HepG2 (cell line): ENCODE measurements at places on chromosomes 5 and 9.

- no peak for DNase-seq
Observed at GRCh38 chr5:10457682-10458574, 16.2 kb downstream of the ROPN1L start.

- DNase-seq: no peak
Observed at GRCh38 chr9:97873425-97873824, 20.4 kb downstream of the FOXE1 start.

DNA sequence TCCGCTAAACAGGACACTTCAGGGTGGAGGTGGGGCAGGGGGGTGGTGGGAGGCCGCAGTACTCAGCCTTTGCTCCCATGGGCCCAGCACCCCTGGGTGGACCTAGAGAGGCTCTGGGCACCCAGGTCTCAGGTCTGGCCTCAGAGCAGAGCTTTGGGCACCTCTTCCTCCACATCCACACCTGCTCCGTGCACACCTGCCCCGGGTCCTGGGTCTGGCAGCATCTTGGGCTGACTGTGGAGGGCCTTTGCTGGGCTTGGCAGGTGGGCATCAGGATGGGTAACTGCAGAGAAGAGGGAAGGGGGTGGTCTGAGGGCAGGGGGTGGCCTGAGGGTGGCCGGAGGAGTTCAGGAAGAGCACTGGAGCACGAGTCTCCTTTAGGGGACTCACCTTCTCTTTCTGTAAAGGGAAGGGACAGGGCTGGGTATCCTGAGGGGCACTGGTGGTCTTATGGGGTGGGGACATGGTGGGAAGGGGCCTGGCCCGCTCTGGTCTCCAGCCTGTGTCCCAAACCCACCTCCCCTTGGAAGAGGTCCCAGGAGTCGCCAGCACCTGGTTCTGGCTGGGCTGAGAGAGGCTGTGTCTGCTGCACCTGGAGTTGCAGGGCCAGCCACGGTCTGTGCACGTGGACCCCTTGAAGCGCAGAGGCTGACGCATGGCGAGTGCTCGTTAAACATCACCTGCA, 106.7 kb upstream of the IER5L start:
- no peak for DNase-seq

DNA sequence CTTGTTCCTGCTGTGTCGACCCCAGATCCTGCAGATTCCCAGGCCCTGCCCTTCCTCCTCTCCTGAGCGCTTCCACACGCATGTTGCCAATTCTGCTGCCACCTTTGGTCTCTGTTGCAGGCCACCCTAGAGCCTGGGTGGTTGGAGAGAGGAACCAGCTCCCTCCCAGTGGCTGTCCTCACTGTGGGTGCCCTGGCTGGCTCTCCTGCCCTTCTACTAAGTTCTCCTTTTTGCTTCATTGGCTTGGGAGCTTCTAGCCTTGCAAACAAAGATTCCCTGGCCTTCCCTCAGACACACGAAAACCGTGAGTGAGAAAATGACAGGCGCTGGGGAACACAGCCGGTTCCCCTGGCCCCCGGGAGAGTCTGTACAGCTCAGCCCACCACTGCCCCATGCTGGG, 14.2 kb upstream of the NCS1 start:
- DNase-seq: no peak

- no peak for DNase-seq
Observed at GRCh38 chr9:13179257-13179656, 100.2 kb downstream of the MPDZ start.

DNA sequence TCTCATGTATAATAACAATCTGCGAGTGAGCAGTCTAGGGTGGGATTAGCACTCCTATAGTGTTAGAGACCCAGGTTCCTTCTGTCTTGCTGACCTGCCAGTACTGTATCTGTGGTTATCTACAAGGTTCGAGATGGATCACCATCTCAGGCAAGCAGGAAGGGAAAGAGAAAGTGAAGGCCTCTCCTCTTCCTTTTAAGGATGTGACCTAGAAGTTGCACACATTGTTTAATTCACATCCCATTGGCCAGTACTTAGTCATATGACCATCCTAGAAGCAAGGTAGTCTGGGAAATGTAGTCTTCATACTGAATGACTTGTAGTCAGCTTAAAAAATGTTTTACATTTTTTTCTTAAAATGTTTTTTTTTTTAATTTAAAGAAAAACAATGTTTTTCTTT, 168.6 kb downstream of the CARTPT start:
- peak; percentile 70 for DNase-seq

DNA sequence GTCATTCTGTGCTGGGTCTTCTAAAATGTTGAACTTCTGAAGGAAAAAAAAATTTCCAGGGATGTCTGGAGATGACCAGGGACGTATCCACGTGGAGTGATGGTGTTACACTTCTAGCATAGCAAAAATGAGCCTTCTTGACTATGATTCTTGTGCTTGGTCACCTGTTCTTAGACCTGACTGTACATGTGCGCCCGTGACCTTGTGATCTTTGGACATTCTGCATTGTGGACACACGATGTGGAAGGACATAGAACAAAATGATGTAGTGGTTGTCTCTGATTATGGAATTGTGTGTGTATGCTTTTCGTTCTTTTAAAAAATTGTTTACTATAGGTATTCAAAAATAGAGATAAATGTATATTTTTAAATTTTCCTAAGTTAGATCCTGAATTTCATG, 61.0 kb downstream of the SNX30 start:
- DNase-seq: no peak

- DNase-seq: no peak
Observed at GRCh38 chr5:32981061-32981460, 269.9 kb downstream of the NPR3 start.

DNA sequence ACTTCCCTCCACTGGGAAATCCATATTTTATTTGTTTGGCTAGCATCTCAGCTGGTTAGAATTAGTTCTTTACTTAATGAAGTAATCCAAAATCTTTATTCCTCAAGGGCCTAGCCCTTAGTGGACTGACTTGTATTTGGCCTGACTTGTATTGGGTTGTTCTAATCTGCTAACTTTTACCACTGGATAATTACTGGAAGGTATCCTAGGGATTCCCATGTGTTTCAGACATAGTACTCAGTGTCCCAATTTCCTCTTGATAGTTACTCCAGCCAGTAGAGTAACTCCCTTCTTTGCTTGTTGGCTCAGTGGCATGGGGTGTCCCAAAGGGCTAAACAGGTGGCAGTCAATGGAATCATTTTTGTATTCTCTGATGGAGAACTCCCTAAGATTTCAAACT, 156.0 kb downstream of the DCP2 start:
- no peak for DNase-seq

- no peak for DNase-seq
Observed at GRCh38 chr9:110894731-110895130, 143.5 kb downstream of the LPAR1 start.

DNA sequence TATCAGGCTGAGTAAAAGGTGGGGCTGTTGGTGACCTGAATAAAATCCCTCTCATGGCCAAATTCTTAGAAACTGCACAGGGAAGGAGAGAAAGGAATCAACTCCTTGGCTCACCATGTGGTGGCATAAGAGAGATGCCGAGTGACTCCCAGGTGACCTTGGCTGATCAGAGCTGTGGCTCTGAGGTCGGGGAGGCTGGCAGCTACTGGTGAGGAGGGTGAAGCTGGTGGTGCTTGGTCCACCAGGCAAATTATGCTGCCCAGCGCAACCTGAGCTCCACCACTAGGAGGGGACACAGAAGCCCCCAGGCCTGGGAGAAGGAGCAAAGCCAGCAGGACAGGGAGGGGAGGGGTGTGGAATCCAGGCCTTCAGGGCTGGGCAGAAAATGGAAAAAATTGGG, 111.2 kb upstream of the IL12B start:
- peak; percentile 16 for DNase-seq

DNA sequence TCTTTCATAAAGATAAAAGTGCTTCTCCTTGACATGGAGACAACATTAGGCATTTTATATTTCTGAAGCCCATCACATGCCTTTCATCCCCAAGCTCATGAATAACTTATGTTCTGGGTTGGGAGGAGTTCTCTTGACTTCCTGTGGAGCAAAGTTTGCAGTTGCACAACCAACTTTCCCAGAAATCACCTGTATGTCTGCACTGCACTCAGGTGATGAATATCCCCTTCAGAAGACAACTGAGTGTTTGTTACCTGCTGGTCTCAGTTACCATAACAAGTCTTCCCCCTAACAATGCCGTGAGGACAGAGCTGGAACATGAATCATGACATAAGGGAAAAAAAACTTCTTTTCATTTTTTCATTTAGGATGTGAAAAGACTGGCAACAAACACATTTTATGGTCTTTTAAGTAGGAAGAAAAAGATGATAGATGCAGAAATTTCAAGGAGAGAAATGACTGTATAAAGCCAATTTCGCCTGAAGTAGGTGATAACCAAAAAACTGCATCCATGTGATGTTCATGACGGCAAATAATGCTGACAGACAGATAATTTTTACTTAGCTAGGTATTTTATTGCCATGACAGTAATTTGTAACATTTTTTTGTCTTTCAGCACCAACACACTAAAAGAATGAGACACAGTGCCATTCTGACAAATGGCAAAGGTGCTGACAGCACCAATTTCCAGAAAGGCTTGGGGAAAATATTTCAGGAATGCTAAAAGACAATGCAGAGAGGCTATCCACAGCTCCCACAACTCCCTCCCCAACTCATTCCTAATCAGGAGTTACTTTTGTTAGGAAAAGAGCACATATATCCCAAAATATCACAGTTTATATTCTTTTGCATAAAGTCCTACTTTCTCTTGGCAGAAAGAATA, 656.3 kb downstream of the PRELID2 start:
- DNase-seq: peak; percentile 0

- no peak for DNase-seq
Observed at GRCh38 chr9:134317790-134318414, 8.4 kb upstream of the RXRA start.

- DNase-seq: no peak
Observed at GRCh38 chr5:54944364-54944763, 41.0 kb downstream of the ESM1 start.

DNA sequence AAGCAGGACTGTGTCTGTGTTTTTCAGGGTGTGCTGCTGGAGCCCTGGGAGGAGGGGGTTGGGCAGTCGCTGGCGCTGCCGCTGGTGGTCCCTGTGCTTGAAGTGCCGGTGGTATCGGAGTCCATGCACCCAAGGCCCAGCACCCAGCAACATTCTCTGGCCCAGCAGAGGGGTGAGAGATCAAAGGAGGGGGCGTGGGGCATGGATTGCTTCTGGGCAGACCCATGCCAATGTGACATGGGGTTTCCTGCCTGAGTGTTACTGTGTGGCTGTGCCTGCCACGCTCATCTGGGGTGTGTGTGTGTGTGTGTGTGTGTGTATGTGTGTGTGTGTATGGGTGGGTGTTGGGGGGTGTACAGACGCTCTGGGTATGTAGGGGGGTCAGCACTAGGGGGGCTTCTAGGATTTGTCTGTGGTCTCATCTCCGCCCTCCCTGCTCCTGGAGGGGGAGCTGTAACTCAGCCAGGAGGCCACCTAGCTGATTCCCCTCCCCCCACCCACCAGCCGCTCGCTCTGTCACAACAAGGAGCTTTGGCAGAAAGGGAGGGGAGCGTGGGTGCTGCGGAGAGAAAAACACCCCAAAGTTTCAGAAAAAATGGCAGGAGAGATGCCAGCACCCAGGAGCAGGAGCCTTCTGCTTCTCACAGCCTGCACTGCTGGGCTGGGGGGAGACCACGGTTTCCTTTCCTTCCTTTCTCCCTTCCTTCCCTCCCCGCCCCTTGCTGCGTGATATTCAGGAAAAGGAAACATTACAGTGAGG, 35.9 kb upstream of the HSPA9 start:
- no peak for DNase-seq

GRCh38 chr9:70406434-70406862, 8.0 kb downstream of the KLF9 start:
- DNase-seq: no peak

DNA sequence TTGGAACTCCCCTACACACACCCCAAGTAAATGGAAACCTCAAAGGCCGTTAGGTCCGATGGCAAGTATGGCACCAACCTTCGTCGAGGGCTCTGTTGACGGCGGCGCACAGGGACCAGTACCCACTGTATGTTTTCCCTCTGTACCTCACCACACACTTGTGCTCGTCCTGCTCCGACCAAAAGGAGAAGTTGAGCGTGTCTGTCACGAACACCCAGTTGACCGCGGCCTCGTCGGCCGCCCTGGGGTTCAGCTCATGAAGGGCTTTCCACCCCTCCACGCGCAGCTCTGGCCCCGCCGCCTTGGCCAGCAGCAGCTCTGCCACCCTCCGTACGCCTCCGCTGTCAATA, 24.0 kb downstream of the HNRNPK start:
- DNase-seq: peak; percentile 36

DNA sequence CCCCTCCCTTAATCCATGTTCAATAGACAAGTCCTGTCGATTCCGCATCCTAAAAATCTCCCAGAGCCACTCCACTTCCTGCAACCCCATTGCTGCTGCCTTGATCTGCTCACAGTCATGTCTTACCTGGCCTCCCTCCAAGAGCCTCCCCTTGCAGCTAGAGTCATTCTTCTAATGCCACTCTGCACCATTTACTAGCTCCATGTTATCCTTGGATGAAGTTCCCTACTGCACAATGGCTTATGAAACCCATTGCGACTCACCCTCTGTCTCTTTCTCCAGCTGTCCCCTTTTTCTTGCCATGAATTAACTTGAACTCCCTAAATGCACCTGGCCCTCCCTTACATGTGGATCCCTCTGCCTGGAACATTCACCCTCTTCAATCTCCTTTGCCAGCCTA, 39.5 kb downstream of the MEGF10 start:
- no peak for DNase-seq
